Caudate nucleus (tissue), 63 donors: ENCODE measurements at places on chromosomes 12 and 14.
A peak's percentile ranks its signal among the peaks of the same experiment; 100 is the strongest.

GRCh38 chr12:116880817-116881324 lies 370 bp downstream of the HRK start:
- DNase-seq = peak; percentile 18

- no peak for DNase-seq
These were observed 44.2 kb upstream of the MMP17 start for GRCh38 chr12:131783915-131784541.

GRCh38 chr14:81122326-81122725 lies 98.4 kb downstream of the GTF2A1 start:
- DNase-seq = no peak

DNA sequence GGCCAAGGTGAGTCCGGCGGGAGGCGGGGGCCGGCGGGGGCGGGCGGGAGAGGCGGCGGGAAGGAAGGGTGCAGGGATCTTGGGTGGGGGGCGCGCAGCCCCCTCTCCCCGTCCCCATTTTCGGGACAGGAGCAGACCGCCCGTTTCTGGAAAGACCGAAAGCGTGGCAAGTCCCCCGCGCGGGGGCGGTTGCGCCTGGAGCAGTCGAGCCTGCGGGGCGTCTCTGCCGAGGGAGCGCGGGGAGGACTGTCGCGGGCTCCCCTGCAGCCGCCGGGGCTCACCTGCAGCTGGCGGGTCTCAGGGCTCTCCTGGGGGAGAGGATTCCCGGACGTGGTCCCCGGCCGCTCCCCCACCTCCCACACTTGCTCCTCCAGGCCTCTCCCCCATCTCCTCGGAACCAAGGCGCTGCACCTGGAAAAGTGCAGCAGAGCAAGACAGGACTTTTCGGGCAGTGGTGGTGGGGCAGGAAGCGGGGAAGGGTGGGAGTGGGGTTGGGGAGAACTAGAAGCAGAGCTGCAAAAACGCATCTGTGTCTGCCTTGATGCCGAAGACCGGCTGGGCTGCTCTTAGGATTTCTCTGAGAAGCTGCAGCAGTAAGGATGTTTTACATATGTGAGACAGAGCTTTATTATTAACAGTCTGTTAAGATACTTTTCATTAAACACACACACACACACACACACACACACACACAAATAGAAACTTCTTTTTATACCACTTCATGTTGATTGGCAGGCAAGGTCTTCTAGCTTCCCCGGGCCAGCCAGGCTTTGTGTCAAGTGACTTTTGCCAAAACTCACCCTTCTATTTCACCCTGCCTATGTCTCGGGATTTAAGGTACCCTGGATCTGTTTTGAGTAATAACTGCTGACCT lies 677 bp downstream of the C12orf75 start:
- no peak for DNase-seq

GRCh38 chr12:12540261-12541013 lies 22.2 kb downstream of the DUSP16 start:
- no peak for DNase-seq

GRCh38 chr12:56061982-56062381 lies 18.0 kb upstream of the ERBB3 start:
- DNase-seq = no peak

DNA sequence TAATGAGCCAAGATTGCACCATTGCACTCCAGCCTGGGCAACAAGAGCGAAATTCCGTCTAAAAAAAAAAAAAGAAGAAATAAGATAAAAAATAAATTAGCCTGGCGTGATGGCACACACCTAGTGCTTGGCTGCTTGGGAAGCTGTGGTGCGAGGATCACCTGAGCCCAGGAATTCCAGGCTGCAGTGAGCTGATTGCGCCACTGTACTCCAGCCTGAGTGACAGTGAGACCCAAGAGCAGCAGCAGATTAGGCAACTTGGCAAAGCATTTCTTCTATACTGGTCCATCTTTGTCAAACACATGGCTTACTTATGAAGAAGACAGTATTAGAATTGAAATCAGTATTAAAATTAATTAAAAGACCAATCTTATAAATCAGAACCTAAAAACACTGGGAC lies 6.3 kb downstream of the GON7 start:
- DNase-seq = no peak

DNA sequence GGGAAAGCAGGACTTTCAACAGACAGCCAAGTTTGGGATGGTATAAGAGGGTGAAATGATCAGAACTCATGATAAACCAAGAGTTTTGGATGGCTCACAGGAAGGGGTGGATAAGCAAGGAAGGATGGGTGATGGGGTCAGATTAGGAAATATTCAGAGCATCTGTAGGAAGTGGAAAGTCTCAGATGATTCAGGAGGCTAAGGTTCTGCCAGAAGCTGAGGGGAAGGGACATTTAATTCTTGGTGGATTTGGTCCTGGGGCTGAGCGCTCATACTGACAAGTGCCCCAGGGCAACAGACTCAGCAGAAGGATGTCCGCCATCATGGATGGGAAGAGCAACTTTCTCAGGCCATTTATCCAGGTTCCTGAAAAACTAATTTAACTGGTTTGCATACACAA lies 28.4 kb upstream of the BDKRB2 start:
- no peak for DNase-seq

DNA sequence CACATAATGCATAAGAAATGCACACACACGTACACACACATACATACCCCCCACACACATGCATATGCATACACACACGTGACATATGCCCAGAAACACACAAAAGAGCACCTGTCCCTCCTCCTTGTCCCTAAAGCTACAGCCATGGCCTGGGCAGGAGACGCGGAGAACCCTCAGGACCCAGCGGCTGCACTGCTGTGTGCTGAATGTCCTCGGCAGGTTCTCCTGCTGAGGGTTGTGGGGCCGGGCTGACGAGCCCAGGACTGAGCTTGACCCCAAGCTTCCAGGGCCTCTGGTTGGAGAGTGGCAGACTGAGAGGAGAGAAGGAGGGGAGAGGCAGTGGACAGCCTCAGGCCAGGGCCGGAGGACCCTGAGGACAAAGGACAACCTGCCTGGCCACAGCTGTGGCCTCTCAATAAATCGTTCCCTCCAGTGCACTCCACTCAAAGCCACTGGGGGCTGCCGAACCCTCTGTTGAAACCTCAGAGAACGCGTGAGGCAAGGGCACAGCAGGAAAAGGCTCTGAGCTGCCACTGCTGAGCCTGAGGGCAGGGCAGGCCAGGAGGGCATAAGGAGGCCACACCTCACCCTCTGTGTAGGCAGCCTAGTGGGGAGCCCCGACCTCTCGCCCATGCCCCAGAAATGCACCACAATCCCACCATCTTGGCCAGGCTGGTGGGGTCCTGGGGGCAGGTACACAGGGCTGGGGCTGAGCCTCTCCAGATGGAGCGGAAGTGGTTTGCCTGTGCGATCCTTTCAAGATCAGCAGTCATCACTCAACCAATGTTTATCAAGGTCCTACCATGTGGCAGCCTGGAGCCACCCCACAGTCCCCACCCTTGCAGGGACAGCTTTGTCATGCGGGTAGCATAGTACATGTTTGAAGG lies 3.1 kb downstream of the CACNA2D4 start:
- DNase-seq = no peak

GRCh38 chr14:65476942-65477318 lies 64.4 kb downstream of the FUT8 start:
- no peak for DNase-seq

DNA sequence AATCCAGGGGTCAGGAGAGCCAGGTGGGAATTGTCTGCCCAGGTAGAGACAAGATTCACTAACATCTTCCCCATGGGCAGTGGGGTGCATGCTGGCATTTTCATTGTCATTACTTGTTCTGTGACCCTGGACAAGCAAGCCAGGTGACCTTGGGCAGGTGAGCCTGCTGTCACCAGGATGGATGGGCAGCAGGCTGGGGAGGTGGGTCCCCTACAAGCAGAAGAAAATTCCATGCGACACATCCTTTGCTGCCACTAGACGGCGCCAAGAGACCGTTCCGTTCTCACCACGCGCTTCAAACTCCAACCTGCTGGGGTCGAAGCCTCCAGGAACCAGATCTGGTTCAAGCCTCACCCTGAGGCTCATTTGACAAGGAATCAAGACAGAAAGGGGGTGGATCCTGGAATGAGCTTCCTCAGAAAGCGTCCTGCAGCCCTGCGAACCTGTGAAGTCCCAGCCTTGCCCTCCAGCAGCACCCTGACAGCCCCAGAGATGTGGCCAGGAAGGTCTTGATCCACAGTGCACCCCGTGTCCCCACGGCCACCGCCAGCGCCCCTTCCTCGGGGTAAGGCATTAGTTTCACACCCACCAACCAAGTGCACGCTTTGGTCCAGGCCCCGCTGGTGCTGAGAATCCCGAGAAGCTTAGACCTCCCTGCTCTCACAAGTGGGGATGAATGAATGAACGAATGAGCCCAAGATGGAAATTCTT lies 3.2 kb upstream of the DYNC1H1 start:
- peak; percentile 39 for DNase-seq

GRCh38 chr14:64828071-64828470 lies 51.6 kb downstream of the SPTB start:
- DNase-seq = no peak

GRCh38 chr12:11901701-11902524 lies 168.8 kb upstream of the BCL2L14 start:
- no peak for DNase-seq

GRCh38 chr12:100154474-100155247 lies 12.0 kb upstream of the BLTP3B start:
- no peak for DNase-seq

- no peak for DNase-seq
These were observed 12.0 kb downstream of the TM7SF3 start for GRCh38 chr12:27002141-27002540.

GRCh38 chr14:53888535-53889386 lies 67.9 kb downstream of the BMP4 start:
- no peak for DNase-seq

DNA sequence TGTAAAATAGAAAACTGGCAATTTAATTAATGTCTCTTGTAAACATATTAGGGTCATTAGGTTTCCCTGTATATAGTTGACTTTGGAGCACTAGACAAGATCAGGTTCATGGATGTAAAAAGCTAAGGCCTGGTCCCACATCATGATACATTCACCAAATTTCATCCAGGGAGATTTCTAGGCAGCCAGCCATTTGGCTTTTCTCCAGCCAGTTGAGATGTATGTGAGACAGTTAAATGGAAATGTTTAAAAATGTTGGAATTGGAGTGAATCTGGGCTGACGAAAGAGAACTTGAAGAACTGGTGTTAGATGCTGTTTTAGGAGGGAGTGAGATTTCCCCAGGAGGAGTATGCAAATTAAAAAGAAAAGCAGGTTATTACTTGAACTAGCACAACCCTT lies 41.8 kb upstream of the CLEC14A start:
- no peak for DNase-seq

DNA sequence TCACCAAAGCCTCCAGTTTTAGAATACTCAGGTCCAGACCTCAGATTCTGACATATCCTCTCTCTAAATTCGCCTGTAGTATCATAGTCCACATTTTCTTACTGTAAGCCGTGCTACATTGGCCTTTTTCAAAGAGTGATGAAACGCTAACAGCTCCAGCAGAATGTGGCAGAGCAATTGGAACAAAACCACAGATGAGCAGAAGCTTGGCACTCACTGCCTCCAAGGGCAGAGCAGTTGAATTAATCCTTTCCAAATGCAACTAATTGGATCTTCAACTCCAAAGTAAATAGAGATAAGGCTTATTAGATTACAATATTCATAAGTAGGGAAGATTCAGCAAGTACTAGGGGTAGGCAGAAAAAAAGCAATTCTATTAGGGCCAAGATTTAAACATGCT lies 128.3 kb downstream of the SLC35F4 start:
- DNase-seq = no peak

GRCh38 chr12:51392556-51393237 lies 1.5 kb upstream of the GALNT6 start:
- no peak for DNase-seq

DNA sequence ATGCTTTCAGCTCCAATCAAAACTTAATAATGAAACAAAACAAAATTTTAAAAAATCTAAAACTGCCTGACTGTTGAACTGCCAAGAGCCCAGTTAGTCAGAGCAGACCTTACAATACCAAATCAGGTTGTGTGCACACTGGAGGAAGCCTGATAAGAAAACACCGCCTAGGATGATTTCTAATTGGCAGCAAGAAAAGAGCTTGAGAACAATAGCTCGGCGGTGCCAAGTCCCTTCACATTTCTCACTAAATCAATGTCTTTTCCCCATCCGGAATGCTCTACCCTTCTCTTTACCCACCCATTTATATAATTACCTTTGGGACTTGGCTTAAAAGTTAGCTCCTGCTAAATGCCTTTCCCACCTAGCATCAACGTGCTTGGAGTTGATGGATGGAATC lies 256.7 kb downstream of the C12orf75 start:
- DNase-seq = no peak

- no peak for DNase-seq
These were observed 702.8 kb downstream of the VRK1 start for GRCh38 chr14:97499790-97500481.

DNA sequence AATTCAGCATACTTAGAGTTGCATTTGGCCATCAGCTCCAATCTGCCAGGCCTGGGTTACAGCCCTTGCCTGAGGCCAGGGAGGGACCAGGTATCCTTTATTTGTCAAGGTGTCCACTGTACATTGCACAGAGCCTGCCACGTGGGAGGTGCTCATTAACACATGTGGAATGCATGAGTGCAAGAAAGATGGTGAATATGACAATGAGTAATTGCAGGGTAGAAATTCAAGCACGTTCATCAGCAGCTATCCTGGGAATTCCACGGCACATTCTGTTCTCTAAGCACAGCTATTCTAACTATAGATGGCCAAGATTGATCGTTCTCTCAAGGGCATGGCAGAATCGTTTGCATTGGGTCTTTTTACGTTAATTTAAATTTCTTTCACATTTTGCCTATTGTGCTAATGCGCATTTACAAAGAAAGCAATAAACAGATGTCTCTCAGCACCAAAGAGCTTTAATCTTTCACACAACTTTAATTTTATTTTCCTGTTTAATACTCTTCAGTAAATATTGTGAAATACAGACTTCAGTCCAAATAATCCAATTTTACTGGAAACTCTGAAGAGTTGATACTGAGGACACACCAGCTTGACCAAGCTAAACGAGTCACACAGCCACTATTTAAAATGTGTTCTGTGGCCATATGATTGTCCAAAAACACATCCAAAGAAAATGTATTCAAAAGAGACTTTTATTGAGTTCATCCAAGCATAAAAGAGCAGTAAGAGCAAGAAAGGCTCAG lies 1025.7 kb upstream of the TMEM132C start:
- DNase-seq = no peak

DNA sequence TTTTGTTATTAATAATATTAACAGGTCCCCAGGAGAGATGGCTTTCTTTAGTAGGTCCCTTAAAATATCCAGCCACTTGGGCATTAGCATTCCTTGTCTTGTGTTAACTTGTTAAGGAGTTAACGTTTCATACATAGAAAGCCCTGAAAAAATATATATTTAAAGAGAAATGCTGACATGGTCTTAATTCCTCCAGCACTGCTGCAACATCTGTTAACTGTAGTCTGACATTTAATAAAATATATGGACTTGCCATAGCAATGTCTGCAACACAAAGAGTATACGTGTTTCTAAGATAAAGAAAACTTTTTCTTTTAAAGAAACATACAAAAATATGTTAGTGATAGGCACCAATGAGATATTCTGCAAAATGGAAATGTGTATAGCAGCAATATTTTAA lies 10.0 kb downstream of the SLC38A4 start:
- no peak for DNase-seq
